H1 (cell line): ENCODE measurements at places on chromosomes 3 and 15.

DNA sequence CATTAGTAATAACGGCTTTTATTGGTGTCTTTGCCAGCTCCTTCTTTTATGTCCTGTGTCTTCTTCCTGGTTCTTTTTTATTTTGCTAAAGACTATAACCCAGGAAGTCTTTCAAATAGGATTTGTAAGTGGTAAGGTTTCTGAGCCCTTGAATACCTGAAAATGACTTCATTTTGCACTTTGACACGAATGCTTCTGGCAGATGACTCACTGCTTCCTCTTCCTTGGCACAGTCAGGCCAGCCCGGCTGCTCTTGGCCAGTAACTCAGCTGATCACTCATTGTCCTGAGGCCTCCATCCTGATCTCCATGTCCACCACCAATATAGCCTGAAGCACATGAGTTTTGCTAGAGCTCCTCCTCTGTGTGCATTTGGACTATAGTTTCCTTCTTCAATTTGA lies 48.7 kb upstream of the NR2E3 start:
- DNase-seq: no peak

DNA sequence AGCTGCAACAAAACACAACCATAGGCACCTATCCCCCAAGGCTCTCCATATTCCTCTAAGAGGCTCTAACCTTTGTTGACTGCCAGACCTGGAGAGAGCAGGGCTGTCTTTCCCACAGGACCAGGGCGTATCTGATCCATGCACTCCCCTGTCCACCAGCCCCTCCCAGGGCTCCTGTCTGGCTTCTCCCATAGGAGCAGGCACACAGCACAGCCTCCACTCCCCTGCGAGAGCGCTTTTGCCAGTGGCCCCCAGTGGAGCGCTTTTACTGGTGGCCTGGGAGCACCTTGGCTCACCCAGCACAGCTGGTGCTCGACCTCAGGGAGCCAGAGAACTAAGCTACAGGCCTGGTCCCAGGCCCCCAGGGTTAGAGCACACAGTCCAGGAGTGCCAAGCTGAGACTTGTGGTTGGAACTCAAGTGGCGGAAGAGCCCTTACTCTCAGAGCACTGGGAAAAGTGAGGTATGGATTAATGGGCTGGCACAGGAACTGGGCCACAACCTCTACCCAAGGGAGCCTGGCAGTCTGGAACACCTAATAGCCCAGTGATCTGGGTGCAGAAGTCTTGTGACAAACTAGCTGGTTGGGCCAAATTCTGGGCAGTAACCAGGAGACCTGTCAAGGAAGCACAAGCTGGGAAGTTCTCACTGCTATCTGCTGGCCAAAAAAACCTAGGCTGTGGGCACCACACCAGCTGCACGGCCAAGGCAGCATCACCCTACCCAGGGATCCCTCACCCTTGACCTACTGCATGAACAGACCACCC lies 79.6 kb downstream of the PPP2R3A start:
- DNase-seq: no peak

DNA sequence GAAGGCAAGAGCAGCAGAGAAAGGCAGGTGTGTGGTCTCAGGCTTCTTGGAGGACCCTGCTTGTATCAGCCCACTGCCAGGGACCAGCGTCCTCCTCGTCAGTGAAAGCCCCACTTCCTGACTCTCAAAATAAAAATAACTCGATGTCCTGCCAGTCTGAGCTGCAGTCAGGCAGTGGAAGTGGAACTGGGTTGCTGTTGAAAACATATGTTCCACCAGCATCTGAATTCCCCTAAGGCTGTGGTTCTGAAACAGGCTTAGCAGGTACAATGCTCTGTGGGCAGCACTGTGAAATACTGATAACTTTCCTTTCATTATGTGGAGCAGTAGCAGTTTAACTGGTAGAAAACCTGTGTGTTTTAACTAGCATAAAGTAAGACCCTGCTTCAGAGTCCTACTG lies 121.6 kb upstream of the EIF1B start:
- peak; percentile 7 for DNase-seq

DNA sequence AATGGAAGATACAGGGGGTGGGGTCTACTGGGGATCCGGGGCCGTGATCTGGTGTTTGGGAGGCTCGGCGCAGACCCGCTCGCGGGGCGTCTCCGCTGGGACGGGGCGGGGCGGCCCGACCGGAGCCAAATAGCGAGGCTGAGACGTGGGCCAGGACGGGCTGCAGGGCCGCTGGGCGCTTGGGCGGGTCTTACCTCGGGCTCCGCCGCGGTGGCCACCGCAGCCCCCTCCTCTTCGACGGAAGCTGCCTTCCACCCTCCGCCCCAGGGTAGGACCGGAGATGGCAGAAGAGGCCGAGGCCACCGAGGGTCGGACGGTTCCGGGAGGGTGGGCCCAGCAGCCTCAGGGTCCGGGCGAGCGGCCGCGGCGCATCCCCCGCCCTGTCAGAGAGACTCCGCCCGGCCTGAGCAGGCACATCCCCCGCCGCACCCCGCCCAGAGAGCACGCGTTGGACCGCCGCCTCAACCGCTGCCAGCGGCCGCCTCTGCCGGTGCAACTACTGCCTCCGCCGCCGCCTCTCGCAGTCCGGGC lies 399 bp downstream of the MYO9A start:
- peak; percentile 87 for DNase-seq

- no peak for DNase-seq
These were observed 66.0 kb downstream of the MEIS2 start for GRCh38 chr15:37034392-37034791.

GRCh38 chr3:129034642-129035041 lies 25.9 kb upstream of the GP9 start:
- no peak for DNase-seq

DNA sequence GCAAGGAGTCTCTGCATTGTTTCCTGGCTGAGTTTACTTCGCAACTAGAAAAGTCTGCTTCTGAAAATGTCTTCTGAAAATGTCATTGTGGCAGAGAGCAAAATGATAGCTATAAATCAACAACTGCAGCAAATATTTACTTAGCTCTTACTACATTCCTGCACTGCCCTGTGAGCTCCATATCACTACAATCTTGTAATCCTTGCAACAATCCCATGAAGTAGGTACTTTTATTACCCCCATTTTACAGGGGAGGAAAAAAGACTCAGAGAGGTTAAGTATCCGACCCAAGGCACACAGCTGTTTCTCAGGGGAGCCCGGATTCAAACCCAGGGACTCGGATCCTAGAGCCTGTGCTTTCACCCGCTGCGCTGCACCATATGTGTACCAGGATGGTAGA lies 34.2 kb upstream of the SPTBN5 start:
- no peak for DNase-seq

DNA sequence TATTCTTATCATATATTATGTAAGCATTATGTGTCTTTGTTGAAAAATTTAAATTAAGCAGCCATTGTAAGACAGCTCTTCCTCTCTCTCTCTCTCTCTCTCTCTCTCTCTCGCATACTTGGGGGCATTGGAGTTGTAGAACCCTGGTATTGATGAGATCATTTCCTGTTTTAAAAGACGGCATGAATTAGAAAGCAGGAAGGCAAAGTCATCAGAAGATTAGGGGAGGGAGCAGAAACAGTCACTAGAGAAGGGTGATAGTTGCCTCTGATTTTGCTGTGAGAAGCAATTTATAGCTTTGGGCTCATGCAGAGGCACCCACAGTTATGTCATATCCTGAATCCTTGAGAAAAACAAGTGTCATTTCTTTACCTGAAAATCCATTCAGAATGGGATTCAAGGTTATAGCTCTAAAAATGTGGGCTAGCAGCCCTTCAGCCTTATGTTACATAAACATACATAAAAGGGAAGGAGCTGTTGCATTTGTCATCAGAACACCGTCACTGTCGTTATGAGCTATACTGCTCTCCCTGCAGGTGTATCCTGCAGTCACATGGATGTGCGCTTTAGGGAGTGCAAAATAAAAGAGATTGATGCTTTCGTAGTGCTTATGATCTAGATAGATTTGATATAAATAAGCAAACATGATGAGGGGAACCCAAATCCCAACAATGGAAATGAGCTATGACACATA lies 213.8 kb downstream of the NR1D2 start:
- no peak for DNase-seq

GRCh38 chr3:69178838-69179739 lies 56.7 kb upstream of the LMOD3 start:
- DNase-seq: no peak

GRCh38 chr3:133759740-133760305 lies 13.6 kb downstream of the TF start:
- DNase-seq: no peak

DNA sequence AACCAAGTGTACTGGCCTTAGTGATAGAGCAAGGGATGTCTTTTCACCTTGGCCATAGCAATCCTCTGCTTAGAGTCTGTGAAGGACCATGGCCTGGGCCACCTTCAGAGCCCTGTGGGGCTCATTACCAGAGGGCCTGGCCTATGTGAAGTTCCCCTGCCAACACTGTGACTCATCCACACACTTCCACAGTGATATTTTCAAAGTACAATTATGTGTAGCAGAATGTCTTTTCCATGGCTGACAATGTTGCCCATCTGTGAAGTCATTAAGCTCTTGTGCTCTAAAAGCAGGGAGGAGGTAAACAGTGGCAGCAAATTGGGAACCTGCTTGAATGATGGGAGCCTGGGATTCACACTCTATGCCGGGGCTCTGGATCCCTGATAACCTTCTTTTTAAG lies 12.2 kb upstream of the CACNA1D start:
- no peak for DNase-seq

DNA sequence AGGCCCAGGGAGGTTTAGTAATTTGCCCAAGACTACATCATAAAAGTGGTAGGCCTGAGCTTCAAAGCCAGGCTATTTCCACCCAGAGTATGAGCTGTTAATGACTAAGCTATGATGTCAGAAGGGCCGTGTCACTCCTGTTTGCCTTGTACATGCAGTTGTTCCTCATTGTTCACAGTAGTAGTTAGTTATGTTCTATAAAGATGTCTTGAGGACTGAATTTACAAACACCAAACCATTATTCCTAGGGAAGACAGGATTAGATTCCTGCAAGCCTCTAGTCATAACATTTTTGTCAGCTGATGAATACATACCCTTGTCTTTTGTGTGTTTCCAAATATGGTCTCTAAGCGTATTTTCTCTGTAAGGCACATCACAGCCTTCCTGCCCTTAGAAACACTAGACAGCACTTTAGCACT lies 20.9 kb upstream of the LARS2 start:
- no peak for DNase-seq

- DNase-seq: no peak
These were observed 37.6 kb downstream of the GMPS start for GRCh38 chr3:155908086-155908485.
